ENCODE measurements at places on chromosomes 6 and 20.

GRCh38 chr6:11067348-11067747, 23.2 kb upstream of the ELOVL2 start:
- DNase-seq, result no peak

DNA sequence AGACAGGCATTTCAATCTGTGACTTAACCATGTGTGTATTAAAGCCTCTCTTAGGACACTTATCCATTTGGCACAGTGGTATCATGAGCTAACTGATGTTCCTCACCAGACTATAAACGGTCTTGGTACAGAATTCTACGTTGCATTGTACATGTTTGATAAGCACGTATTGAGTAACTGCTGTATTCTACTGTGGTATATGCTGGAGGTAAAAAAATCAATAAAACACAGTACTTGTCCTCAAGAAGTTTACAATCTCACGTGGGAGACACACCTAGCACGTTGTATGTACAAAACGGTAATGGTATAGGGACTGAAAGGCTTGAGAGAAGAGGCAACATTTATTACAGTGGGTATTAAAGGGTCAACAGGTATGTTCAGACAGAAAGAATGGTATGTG, 33.2 kb upstream of the FAM83C start:
- DNase-seq, result no peak

DNA sequence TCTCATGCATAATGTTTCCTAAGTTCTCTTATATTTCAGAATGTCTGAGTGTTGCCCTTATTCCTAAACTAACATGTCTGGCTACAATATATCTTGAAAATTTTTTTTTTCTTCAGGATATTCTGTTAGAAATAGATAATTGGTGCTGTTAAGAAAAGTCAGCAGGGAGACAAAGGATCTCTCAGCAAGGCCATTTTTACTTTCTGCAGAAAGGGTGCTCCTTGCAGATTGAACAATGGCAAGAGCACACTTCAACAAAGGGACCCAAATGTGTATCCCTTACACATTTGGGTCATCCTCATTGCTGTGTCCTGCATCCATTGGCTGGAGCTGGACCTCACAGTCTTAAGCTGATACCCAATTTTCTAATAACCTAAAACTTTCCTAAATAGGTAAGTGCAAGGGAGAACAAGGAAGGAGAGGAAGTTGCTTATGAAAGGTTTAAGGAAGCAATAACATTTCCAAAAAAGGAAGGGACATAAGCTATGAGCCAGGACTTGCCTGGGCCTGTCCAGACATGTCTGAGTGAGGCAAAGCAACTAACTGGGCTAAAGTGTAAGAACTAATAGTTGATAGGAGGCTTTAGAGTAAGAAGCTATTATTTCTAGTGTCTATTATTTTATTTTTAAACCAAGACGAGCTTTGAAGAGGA, 429.6 kb downstream of the BCKDHB start:
- DNase-seq, result no peak

- no peak for DNase-seq
These were observed 10.2 kb downstream of the SLC22A1 start for GRCh38 chr6:160131636-160132296.

- DNase-seq, result no peak
These were observed 57.0 kb downstream of the FRK start for GRCh38 chr6:116003668-116004067.

DNA sequence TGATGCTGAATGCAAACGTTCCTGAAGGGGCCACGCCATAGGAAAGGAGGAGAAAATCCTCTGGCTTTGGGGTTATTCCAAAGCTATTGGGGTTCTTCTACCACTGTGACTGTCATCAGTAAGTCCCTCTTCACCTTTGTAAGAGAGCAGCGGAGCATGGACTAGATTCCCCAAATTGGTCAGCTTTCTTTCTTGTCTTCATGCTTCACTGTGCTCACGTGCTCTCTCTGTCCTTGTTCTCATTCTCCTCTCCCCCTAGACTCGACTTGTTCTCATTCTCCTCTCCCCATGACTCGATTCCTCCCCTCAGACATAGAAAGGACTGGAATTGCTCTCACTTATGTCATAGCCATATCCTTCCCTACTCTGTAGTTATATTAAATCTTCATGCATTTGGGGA, 54.8 kb upstream of the ADGRG6 start:
- DNase-seq, result no peak

GRCh38 chr6:155418017-155418761, 37.5 kb downstream of the NOX3 start:
- no peak for DNase-seq

- no peak for DNase-seq
These were observed 5.8 kb downstream of the KIAA0319 start for GRCh38 chr6:24640166-24640565.

DNA sequence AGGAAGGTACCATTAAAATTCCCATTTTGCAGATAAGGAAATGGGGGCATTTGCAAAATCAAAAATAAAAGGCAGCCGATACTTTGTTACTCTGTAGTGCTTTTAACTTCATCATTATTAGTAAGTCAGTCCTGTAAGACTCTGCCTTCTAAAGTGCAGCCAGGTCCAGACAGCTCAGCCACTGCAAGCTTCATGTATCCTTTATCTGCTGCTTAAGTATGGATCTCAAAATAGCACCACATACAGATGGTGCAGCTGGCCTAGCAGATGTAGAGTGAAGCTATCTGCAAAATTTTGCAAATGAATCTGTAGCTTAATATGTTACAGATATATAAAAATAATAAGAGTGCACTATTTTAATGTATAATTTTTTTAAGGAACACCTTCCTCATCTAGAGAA, 53.4 kb downstream of the NUS1 start:
- DNase-seq, result no peak

DNA sequence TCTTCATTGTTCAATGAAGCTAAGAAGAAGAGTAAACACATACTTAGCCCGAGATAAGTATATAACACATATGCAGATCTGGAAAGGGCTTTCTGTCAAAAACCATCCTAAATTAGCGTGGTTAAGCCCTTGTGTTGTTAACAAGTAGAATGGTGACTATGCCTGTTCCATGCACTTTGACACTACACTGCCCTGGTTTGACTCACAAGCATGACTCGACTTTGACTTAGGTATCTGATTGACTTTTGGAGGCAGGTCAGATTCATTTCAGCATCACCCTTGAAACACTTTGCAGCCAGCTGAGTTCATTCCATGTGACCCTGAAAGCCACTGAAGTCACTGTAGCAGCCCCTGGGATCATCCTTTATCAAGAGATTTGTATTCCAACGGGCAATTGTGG, 239.8 kb downstream of the TBX18 start:
- no peak for DNase-seq

GRCh38 chr6:113634352-113635163, 222.6 kb upstream of the MARCKS start:
- no peak for DNase-seq

DNA sequence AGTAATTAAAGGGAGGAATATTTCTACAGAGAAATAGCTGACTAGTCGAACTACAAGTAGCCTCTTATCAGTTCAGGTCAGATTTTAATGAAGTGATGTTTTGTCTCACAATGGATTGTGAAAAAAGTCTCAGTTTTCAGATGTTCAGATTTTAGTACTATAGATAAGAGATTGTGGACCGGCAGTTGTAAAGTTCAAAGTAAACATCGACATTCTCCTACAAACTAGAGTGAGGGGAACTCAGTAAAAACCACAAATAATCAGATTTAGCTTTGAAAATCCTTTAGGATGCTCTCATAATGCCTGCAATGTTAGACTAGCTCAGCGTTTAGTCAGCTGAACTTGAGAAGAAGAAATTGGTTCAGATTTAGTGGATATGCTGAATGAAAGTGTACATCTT, 39.9 kb downstream of the RCAN2 start:
- DNase-seq, result no peak

DNA sequence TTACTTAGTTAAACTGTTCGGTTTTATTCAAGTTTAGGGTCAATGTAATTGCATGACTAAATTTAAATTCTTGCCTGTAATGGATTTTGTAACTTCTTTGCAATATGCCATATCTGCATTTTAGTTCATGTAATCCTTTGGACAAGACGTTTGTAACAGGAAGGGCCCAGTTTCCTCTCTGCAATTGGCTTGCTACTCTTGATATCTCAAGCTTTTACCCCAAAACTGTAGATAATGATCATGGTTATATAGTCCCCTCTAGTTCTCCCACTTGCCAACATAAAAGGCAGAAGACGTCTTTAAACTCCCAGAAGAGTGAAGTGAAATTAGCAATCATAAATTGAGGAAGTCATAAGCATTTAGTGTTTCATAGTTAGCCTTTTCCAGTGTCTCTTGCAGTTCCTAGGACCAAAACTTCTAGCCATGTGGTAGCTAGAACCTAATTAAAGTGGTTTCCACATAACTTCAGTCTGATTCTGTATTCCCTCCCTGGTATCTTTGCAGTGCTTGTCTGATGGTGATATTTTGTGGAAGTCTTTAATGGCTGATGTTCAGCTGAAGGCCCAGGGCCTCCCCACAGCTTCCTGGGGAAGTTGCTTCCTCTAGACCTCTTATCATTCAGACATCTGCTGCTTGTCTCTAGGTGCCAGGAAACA, 117.8 kb upstream of the SUPT3H start:
- DNase-seq, result no peak

- no peak for DNase-seq
These were observed 206.8 kb upstream of the QKI start for GRCh38 chr6:163207431-163208383.

GRCh38 chr6:38064431-38064830, 244.9 kb downstream of the ZFAND3 start:
- DNase-seq, result no peak

- DNase-seq, result no peak
These were observed 37.6 kb downstream of the PDSS2 start for GRCh38 chr6:107421696-107422256.

All from right renal pelvis (tissue), 4 donors.